ENCODE measurements at places on chromosomes 3 and 15. TPM values are rescaled to one million over a fixed set of nuclear protein-coding genes. Genes with fewer than 3 reads are reported as not detected.

Gene TUSC7
- not detected for total RNA-seq

- no peak for DNase-seq
These were observed 5.2 kb upstream of the YEATS2 start for GRCh38 chr3:183692436-183692835.

- DNase-seq = no peak
These were observed 29.5 kb upstream of the IL20RB start for GRCh38 chr3:136928240-136928639.

Gene MINAR1
- total RNA-seq = 0.43 TPM

- no peak for DNase-seq
These were observed 204.0 kb downstream of the PLCL2 start for GRCh38 chr3:17088602-17089313.
